H7 (cell line): ENCODE measurements at places on chromosomes 1 and 21. TPM values are rescaled to one million over a fixed set of nuclear protein-coding genes. Genes with fewer than 3 reads are reported as not detected.

- DNase-seq: peak; percentile 33
Observed at GRCh38 chr1:26470878-26471497, 1.3 kb upstream of the HMGN2 start.

GRCh38 chr1:38778521-38778920 lies 81.1 kb downstream of the RRAGC start:
- DNase-seq: no peak

Gene PDPN
- 103 and 108 TPM in 2 replicates for total RNA-seq

DNA sequence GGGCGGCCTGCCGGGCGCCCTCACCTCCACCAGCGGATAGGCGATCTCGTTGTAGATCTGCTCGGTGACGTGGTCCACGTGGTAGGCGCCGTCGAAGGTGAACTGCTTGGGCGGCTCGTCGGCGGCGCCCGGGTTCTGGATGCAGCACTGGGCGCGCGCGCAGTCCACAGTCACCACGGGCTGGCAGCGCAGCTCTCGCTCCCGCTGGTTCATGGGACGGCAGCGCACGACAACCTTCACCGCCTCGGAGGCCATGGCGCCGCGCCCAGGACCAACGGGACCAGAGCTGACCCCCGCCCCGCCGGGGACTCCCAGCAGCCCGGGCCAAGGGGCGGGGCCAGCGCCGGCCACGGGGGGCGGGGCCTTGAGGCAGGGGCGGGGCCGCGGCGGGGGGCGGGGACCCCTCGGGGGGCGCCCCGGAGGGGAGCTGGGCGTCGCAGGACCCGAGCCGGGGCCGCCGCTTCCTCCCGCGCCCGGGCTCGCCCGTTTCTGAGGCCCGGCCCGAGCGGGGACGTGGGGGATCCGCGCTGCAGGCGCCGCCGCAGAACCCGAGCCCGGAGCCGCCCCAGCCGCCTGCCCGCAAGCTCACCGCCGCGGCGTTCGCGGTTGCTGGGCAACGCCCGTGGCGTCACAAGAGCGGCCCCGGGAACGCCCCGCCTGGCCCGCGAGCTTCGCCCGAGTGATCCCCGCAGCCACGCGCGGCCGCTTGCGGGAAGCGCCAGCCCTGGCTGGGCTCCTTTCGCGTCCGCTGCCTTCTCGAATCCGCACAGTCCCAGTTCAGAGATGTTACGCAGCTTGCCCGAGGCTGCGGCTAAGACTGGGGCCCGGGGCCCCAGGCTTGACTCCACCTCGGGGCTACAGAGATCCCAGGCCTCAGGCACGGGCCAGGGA lies at the start of gene KIF17:
KIF17 (minus strand) TSS at position 556 of the 891 bp plus-strand sequence; CDS start at position 255, 301 bp downstream.
- DNase-seq: peak; percentile 95

Gene PEAR1
- total RNA-seq: 1.2 and 1.8 TPM in 2 replicates

Gene TCHHL1
- not detected in 2 replicates for total RNA-seq

- no peak for DNase-seq
Observed at GRCh38 chr21:36910581-36911307, 55.7 kb downstream of the HLCS start.

Gene COP1
- total RNA-seq: 61.9 and 69.6 TPM in 2 replicates

DNA sequence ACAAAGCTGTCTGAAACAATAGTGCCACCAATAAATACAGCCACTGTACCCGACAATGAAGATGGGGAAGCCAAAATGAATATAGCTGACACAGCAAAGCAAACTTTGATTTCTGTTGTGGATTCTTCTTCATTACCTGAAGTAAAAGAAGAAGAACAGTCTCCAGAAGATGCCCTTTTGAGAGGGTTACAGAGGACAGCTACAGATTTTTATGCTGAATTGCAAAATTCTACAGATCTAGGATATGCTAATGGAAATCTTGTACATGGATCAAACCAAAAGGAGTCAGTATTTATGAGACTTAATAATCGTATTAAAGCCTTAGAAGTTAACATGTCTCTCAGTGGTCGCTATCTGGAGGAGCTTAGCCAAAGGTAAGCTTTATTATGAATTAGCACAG lies 56.6 kb downstream of the SUCO start:
- no peak for DNase-seq

- DNase-seq: no peak
Observed at GRCh38 chr1:99407018-99407417, 142.7 kb downstream of the PLPPR4 start.

GRCh38 chr1:248792342-248792741 lies 33.4 kb downstream of the SH3BP5L start:
- DNase-seq: no peak

Gene OR2G3
- not detected in 2 replicates for total RNA-seq

GRCh38 chr1:230690101-230690500 lies 23.8 kb downstream of the AGT start:
- no peak for DNase-seq

- DNase-seq: no peak
Observed at GRCh38 chr1:226870026-226870400, 403 bp upstream of the PSEN2 start.
